Bone marrow (tissue), 2 donors: ENCODE measurements at places on chromosomes 16 and 17.

DNA sequence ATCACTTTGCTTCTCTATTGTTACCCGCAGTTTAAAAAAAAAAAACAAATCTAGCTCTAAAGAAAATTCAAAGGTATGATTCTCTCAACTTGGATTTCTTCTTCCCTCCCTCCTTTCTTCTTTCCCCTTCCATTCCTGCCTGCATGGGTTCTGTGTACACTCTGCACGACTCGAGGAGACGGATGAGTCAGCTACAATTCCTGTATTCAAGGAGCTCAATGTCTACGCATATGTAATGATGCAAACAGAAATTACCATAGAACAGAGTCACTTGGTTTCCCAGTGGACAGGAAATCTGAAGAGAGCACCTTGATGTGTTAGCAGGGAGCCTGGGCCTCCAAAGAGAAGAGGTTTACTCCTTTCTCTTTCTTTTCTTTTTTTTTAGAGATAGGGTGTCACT lies 92.3 kb downstream of the VPS53 start:
- DNase-seq: no peak

- DNase-seq: no peak
These were observed 31.4 kb downstream of the CRAMP1 start for GRCh38 chr16:1643521-1643920.

DNA sequence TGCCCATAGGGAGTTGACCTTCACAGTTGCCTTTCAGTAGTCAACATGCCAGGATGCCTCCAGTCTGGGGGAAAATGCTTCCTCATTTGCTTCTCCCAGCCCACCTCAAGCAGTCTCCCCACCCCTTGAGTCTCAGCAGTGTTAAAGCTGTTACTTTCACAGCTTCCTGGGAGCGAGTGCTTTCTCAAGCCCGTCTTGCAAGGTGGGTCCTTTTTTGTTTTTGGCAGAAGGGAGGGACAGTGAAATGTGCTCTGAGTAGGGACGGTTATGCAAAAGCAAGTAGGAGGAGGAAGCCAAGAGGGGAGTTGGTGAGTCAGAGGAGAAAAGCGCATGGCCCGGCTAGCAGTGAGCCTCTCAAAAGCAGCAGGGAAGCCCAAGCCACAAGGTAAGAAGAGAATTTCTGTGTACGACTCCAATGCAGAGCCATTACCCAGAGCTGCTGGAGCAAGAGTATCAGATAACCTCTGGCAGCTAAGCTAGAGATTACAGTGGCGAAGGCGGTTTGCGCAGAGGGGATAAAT lies at the start of gene CHST4:
CHST4 (plus strand) TSS at position 316 of the 521 bp plus-strand sequence. CDS start 10,252 bp downstream, outside the sequence.
- no peak for DNase-seq

GRCh38 chr16:534135-534534 lies 6.6 kb downstream of the CAPN15 start:
- no peak for DNase-seq

DNA sequence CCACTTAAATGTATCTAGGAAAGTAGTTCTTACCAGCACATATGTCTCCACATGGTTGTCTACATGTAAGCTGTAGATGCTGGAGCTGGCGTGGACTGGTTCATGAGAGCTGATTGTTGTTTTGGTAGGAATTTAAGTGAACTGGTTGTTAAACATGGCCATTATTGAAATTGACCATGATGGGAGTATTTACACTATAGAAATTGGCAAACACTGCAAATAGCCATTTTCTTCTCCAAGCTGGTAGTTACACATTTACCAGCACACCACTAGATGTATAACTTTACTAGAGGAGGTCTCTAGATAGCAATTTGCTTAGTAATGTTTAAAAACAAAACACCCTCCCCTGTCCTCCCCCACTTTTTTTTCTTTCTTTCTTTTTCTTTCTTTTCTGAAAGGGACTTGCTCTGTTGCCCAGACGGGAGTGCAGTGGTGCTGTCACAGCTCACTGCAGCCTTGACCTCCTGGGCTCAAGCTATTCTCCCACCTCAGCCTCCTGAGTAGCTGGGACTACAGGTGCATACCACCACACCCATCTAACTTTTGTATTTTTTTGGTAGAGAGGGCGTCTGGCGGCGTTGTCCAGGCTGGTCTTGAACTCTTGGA lies 24.2 kb downstream of the IGSF6 start:
- no peak for DNase-seq

GRCh38 chr16:53123747-53124146 lies 69.0 kb downstream of the CHD9 start:
- DNase-seq: no peak

GRCh38 chr16:177981-178667 lies 1.6 kb downstream of the HBA1 start:
- DNase-seq: no peak

DNA sequence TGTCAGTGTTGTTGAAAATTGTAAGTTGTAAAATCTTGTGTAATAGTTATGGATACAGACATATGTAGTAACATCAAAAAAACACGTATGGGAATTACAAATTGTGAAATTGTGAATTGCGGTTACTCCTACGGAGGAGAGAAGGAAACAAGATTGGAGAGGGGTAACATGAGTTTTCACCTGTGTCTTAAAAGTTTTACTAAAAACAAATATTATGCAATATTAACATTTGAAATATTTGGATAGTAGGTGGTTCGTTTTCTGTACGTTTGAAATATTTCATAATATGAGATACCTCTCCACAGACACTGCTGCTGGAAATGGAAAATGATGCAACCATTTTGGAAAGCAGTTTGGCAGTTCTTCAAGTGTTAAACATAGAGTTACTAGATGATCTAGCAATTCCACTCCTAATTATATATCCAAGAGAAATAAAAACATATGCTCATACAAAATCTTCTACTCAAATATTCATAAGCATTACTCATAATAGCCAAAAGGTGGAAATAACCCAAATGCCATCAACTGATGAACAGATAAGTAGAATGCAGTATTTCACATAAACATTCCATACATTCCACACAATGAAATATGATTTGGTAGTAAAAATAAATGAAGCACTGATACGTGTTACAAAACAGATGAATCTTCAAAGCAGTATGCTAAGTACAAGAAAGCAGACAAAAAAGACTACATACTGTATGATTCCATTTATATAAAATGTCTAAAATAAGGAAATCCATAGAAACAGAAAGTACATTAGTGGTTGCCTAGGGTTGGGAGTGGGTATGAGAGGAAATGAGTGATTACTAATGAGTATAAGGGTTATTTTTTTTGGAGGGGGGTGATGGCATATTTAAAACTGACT lies 40.7 kb upstream of the ABCA10 start:
- DNase-seq: no peak

DNA sequence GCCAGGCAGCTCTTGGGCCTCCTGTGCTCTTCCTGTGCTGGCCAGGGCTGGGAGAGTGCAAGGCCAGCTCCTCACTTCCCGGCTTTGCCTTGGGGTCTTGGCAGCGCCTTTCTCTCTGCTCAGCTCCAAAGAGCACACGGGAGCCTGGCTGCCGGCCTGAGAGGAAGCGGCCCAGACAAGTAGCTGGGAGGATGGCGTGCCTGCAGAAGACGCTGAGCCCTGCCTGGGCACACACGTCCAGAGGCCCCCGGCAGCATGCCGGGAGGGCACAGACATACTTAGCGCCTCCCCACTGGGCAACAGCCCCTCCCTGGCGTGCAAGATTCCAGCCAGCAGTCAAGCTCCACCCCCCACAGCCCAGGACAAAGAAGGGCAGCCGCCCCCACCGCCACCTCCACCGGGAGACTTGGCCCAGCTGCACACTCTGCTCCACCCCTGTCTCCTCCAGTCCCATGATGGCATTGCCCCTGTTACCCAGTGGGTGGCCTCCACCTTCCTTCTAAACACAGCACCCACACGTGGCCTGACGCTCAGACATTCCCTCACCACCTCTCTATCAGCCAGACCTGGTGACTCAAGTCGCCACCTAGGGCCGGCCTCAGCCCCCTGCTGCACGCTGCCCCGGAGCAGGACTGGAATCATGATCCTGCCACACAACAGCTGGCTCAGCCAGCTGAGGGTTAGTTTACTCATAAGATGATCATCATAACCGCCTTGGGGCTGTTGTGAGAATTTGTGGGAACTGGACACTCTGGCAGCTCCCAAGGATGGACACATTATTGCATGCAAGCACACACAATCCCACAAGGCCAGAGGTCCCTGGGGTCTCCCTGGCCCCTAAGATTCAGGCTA lies 12.4 kb downstream of the SGCA start:
- DNase-seq: no peak
